ENCODE measurements at places on chromosomes 12 and 14.

DNA sequence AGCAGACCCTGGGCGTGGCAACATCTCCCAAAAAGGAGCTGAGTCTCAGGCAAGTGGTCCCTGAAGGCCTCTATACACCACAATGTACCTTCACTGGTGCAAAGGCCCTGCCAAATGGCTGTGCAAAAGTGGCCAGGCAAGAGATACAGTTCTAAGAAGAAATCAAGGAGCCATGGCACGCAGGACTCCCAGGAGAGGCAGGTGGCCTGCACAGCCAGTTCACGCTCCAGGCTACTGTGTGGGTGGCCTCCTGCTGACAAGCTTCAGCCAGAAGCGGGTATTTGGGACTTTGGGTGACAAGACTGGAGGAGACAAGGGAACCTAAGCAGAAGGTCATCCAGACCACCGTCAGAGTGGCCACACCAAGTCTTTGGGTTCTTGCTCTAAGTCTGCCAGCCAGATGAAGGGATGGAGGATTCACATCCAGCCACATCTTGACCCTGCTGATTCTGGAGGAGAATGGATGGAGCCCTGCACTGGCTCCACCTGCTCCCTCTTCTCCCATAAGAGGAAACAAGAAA is 20.5 kb upstream of the ZFP36L1 start:
- DNase-seq = no peak

- no peak for DNase-seq
Measured at GRCh38 chr12:30631740-30632139, 63.9 kb downstream of the IPO8 start.

DNA sequence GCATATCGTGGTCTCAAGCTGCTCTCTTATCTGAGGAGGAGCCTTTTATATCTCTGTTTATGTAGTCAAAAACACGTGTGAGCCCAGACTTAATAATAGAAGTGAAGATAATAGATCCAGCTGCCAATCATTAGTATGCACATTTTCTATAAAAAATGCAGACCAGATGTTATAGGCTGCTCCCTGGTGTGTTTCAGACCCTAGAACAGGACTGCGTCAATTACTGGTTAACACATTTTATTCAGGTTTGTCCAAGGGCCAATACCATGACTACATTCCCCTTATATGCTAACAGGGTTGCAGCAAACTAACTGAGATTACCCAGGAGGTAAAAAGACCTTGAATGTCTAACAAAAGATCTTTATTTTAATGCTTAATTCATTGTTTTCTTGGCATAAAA is 98.5 kb upstream of the NEDD1 start:
- DNase-seq = no peak

DNA sequence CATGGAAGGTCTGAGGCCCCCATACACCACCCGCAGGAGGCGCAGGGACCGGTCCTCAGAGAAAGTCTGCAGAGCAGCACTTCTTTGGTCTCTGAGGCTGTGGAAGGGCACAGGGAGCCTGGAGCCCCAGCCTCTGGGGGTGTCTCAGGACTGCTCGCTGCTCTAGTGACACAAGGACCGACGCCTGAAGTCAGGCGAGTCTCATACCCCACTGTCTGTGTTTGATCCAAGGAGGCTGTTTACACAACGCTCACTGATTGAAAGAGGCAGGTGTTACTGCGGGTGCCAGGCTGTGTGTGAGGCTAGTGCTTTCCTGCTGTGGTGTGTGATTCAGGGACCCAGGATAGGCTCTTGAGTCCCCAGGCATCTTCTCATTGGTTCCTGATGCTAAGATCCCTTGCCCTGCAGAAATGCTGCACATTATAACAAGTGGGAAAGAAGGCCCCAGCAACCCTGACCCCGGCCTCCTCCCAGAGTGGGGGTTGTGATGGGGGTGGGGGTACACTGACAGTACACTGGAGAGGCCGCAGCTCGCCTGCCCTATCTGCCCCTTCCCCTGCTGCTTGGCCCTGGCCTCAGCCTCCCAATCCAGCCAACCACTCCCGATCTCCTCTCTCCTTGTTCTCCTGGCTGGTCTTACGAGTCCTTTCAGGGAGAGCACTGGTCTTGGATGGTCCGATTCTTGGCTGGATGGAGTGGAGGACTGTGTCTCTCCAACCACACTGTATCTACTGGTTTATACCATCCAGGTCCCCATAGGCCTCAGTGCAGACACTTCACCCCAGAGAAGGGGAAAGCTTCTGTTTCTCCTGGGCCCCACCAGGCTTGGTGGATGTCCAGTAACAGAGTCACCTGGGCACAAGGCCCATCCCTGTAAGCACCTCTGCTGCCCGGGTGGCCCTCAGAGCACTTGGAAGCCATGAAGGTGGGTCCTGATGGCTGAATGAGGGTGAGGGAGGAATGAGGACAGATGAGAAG is 6.6 kb downstream of the CACNA2D4 start:
- no peak for DNase-seq

DNA sequence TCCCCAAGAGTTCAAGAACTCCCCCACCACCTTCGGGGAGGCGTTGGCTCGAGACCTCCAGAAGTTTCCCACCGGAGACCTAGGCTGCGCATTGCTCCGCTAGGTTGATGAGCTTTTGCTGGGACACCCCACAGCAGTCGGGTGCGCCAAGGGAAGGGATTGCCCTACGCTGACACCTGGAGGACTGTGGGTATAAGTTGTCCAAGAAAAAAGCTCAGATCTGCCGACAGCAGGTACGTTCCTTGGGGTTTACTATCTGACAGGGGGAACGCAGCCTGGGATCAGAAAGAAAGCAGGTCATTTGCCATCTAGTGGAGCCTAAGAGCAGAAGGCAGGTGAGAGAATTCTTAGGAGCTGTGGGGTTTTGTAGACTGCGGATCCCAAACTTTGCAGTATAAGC is 98.8 kb downstream of the FRMD6 start:
- no peak for DNase-seq

DNA sequence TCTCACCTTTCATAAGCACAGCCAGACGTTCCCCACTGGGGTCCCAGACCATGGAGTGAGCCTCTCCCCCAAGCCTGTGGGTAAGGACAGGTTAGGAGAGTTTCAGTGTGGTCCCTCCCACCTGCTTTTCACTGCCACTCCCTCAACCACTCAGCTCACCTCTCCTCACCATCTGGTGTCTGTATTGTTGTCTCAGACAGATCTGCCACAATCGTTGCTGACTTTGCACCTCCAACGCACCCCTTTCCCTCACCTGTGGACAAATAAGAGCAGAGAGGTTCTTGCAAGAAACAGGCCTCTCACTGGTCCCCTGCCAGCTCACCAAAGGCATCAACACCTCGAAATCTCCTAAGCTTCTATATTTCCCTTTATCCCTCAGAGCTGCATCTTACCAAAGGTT is 8.8 kb downstream of the MYG1 start:
- no peak for DNase-seq

GRCh38 chr12:15011162-15011561 is 38.3 kb downstream of the PDE6H start:
- DNase-seq = no peak

- DNase-seq = no peak
Measured at GRCh38 chr12:17192721-17193120, 586.8 kb upstream of the LMO3 start.

DNA sequence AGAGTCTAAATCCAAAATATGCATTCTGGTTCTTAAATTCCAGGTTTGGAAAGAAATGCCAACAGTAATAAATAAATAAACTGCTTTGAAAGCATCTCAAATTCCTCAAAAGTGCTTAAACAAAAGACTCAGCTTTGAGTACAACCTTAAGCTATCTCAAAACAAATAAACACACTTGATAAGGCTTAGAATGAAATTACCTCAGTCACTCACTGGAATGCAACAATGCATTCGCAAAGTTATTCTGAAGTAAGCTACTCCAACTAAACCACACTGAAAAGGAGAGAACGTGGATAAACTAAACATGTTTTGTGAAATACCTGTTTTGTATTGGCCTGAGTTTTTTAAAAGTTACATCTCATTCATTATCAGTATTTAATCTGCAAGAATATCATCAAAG is 1.2 kb downstream of the SPTSSA start:
- peak; percentile 10 for DNase-seq

DNA sequence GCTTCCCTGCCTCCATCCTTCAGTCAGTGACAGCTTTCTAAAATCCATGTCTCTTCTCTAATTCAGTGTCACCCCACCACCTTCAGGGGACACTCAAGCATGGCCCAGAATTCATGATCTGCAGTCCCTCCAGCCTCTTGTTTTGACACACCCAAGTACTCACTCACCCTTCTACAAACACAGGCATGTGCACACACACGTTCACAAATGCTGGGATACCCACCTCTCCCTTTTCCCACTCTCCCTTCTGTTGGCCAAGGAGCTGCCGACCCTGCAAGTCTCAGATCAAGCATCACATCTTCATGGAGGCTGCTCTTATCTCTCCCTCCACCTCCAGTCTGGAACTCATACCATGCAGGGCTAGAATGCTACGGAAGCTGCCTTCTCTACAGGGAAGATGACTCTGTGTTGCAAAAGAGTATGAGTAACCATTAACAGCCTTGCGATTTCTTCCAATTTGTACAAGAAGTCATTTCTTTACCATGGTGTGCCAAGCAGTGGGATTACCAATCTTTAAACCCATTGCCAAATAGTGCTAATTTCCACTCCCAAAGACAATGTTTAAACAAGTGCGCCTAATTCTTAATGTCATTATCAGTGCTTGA is 196.1 kb downstream of the BCL11B start:
- no peak for DNase-seq

GRCh38 chr12:23927907-23928306 is 21.6 kb downstream of the SOX5 start:
- no peak for DNase-seq

DNA sequence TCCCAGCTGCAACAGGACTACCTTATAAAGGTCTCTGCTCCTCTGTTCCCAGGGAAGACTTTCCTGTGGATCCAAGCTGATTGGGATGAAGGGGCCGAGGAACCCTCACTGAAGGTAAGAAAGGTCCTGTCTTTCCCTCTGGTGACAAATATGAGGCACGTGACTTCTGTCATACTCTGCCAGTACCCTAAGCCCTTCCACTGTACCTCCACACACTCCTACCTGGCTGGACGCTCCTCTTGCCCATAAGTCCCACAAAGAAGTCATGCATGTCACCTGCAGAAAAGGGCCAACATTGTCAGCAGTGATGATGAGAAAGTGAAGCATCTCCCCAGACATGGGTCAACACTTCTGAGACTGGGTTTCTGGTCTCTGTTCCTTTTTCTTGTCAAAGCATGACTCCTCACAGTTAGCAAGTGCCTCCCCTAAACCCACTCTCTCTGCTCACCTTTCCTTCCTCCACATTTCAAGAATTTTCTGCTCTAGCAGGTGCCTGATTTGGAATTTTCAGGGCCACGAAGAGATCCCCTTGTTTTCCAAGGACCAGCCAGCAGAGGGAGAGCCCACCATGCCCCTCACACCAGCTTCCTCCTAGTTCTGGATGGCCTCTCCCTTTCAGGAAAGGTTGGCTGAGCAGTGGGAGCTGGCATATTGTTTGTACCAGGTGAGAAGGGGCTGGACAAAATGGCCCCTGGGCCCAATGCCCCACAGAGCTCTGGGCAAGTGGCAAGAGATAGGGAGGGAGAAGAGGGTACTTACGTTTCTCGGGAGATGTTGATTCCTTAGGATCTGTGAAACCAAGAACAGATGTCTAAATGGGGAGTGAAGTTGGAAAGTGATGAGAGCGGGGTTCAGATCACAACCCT is 3.5 kb downstream of the TAC3 start:
- DNase-seq = no peak

DNA sequence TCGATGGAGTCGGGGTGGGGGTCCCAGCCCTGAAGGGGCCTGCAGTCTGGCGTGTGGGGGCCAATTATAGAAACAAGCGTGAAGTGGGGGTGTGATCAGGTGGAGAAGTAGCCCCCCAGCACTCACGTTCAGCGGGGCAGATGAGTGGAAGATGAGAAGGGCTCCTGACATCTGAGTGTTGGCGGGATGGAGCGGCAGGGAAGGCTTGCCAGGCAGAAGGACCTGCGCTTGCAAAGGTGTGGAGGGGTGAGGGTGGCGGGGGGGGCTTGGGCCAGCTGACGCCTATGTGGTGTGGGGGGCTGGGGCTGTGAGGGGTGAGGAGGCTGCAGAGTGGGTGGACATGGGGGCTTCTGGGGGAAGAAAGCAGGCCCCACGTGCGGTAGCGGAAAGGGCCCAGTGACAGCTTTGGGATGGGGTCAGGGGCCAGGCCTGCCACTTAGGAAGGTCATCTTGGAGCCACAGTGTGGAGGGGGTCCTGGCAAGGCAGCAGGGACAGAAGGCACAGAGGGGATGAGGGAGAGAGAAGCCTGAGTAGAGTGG is 22.2 kb upstream of the BEGAIN start:
- DNase-seq = no peak

DNA sequence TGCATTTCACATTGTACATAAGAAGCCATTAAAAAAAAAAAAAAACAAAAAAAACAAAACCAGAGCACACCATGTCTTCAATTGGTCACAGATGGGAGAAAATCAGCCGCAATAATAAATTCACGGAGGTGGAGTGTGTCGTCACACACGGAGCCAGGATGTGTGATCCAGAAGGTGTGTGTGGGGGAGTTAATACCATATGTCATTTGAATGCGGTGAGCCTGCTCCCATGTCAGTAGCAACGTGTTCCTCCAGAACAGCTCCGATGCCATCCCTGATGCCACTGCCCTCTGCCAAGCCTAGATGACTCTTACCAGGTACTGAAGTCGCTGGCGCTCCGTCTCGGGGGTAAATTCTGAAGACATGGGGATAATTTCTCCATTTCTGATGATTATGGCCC is 197.8 kb downstream of the PPM1H start:
- no peak for DNase-seq

GRCh38 chr12:51082561-51083125 is 753 bp downstream of the CSRNP2 start:
- DNase-seq = peak; percentile 45

DNA sequence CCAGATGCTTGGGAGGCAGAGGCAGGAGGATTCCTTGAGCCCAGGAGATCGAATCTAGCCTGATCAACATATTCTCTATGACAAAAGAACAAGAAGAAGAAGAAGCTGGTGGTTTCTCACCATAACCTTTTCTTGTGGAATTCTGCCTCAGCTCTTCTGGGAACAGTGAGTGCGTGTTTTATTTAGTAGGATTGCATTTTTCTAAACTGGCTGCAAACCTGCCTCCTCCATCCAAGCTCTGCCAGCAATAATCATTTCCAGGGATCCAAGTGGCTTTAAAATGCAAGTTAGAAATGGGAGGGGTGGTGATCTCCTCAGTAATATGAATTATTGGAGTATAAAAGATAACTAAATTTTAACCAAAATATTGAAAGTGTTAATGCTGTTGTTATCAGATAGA is 46.1 kb upstream of the MMP17 start:
- no peak for DNase-seq

DNA sequence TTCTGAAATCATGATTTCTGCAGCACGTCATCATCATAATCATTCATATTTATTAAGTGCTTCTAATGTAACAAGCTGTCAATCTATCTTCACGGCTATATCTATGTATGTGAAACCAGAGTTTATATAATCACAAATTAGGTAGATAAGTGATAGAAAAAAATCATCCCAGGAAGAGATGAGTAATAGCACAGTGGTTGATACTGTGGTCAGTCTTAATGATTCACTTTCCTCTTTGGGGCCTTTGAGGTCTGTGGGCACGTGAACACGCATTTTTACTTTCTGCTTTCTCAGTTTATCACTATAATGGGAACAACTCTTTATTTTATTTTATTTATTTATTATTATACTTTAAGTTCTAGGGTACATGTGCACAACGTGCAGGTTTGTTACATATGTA is 265.9 kb upstream of the NOVA1 start:
- DNase-seq = no peak
